HEK293T (cell line): ENCODE measurements at places on chromosomes 7 and 10.

GRCh38 chr7:20249376-20249775 lies 32.2 kb upstream of the MACC1 start:
- no peak for DNase-seq

GRCh38 chr7:20395511-20395910 lies 64.8 kb downstream of the ITGB8 start:
- DNase-seq, result no peak

DNA sequence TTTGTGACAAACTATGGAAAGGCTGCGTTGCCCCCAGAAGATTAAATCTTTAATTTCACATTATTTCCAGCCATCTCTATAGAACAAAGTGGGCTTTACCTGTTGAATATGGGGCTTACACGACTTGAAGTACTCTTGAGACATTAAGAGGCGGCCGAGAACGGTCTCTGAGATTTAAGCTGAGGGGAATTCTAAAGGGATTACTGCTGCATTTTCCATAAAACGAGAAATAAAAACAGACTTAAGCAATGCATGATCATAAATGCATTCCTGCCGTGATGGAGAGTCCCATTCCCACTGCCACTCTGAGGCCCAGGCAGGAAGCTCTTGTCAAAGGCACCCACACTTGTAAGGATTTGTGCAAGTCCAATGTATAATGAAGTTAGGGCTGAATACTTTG lies 329.7 kb upstream of the SHH start:
- no peak for DNase-seq

DNA sequence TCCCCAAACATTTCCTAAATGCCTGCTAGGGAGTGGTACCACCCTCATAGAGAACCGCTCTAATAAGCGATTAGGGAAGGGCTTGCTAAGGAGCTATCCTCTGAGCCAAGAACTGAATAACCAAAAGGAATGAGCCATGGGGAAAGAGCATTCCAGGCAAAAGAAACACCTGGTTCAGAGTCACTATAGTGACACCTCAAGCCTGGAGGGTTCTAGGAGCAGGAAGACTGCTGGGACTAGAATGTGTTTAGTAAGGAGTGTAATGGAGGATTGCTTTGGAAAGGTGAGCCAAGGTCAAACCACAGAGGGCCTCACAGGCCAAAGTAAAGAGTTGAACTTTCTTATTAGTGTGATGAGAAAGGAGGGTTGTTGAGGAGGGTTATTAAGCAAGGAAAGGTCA lies 38.7 kb upstream of the NRBF2 start:
- no peak for DNase-seq

- no peak for DNase-seq
Observed at GRCh38 chr7:157857578-157858075, 520.8 kb downstream of the DNAJB6 start.

DNA sequence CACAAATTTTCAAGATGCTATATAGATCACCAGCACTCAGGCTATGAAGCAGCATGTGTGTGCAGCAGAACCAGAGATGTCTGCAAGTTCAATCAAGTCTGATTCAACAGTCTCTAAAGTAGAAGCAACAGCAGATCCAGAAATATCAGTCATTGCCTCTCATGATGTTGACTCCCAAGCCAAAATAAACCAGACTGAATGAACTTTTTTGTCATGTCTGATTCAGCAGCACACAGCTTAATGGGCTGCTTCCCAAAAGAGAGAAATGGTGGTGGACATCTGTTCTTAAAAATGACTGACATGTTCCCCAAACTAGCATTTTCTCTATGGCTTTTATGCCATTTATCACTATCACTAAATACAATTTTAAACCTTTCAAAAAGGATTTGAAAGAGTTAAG lies 53.8 kb downstream of the TMEM26 start:
- DNase-seq, result no peak

DNA sequence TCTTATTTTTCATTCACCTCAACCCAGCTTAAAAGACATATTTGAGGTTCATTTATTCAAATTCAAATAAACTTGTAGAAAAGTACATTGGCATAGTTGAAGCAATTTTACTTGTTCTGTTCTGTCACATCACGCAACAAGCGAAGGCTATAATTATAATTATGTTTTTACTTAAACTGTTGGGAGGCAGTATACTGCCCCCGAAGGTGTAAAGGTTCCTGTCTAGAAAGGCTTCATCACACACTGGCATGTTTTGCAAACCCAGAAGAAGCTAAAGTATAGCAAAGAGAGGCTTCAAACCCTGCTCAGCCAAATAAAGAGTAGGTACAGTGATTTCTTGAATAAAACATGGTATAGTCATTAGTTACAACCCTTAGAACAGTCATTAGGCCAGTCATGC lies 62.6 kb downstream of the CDCA7L start:
- DNase-seq, result no peak

GRCh38 chr10:84706431-84706830 lies 378.0 kb downstream of the CCSER2 start:
- no peak for DNase-seq

GRCh38 chr7:41578700-41579099 lies 124.2 kb downstream of the INHBA start:
- no peak for DNase-seq

- DNase-seq, result no peak
Observed at GRCh38 chr10:31635009-31635408, 293.6 kb downstream of the ARHGAP12 start.

- DNase-seq, result no peak
Observed at GRCh38 chr10:49154641-49155040, 20.8 kb upstream of the FAM170B start.

GRCh38 chr10:117170244-117170643 lies 27.0 kb upstream of the KCNK18 start:
- DNase-seq, result no peak

GRCh38 chr10:97003151-97003803 lies 171.2 kb downstream of the LCOR start:
- no peak for DNase-seq

DNA sequence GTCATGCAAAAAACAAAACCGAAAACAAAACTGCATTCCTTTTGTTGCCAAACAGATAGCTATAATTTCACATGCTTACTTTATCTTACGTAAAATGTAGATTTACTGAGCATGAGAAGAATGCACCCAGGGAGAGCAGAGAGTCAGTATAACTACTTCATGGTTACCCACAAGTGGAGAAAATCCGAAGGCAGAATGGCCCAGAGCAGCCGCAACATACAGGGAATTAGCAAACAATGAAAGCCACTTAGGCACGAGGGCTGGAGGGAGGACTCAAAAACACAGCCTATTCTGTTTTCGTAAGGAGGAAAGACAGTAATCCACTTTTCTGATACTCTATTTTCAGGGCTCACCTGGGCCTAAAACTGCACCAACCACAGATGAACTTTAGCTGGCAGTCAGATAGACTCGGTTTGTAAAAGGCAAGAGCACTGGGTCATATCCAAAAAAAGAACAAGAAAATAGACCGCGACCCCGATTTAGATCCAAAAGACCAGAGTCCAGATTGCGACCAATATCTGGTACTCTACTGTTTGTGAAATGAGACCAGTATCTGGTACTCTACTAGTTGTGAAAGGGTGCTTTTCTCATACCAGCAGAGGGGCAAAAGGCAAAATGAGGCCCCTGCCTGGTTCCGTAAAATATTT lies 1.3 kb downstream of the ITPRIP start:
- DNase-seq, result no peak

GRCh38 chr10:129958148-129958628 lies 5.9 kb downstream of the EBF3 start:
- no peak for DNase-seq

DNA sequence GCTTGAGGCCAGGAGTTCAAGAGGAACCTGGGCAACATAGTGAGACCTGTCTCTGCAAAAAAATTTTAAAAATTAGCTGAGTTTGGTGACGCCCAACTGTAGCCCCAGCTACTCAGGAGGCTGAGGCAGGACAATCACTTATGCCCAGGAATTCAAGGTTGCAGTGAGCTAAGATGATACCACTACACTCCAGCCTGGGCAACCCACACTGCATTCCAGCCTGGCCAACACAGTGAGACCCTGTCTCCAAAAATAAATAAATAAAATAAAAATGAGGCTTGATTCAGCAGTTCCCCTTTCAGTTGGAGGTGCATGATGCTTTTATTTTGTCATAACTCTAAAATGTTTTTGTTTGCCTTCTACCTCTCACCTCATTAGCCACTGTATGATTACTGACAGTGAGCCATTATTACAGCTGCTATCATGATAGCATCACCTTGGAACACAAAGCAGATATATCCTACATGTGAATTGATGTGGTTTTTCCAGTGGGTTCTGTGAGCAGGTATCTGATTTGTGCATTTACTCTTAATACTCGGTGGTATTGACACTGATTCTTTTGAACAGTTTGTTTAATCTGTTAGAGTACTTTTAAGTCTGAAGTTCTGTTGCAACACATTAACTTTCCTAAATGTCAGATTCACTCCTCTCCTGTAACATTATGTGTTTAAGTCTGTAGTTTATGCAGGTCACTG lies 49.1 kb downstream of the ARID5B start:
- no peak for DNase-seq

- no peak for DNase-seq
Observed at GRCh38 chr7:55458351-55458750, 93.2 kb downstream of the LANCL2 start.

- no peak for DNase-seq
Observed at GRCh38 chr7:37336259-37336658, 112.4 kb downstream of the ELMO1 start.

- no peak for DNase-seq
Observed at GRCh38 chr7:128878226-128879105, 15.8 kb downstream of the ATP6V1F start.

DNA sequence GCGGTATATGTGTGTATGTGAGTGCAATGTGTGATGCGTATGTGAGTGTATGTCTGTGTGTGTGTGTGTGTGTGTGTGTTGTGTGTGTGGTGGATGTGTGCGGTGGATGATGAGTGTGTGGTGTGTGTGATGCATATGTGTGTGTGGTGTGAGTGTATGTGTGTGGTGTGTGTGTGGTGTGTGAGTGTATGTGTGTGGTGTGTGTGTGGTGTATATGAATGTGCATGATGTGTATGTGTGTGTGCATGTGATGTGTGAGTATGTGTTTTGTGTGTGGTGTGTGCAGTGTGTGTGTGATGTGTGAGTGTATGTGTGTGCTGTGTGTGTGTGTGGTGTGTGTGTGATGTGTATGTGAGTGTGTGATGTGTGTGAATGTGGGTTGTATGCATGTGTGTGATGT lies 222.0 kb downstream of the SKAP2 start:
- no peak for DNase-seq
